ENCODE measurements at places on chromosomes 2 and 18.

- no peak for DNase-seq
These were observed 633.2 kb downstream of the FBXO15 start for GRCh38 chr18:73514449-73514848.

DNA sequence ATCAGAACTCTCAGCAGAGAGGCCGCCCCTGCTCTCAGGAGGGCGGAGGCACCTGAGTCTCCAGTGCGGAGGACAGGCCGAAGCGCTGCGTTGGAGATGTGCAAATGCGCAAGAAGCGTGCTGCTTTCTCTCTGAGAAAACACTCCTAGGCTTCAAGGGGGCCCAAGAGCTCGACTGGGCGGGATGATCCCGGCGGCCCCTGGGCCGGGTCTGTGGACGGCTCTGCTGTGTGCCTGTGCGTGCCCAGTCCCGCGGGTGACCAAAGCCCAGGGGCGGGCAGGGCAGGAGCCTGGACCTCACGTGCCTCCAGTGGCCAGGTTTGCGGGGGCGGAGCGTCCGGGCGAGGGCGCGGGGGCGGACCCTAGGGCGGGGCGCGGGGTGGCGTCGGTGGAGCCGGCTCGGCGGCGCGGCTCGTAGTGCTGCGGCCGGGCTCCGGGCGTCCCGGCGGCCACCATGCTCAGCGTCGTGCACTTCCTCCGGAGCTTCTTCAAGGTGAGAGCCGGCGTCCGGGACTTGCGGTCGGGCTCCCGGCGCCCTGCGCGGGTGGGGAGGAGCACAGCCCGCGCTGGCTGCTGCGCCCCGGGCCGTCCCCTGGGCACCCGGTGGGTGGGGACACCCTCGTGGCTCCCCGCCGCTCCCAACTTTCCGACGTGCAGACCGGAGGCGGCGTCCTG, at the start of gene ARHGEF4:
ARHGEF4 (plus strand) TSS at position 414 of the 674 bp plus-strand sequence; CDS start at position 454, 40 bp downstream.
- no peak for DNase-seq

DNA sequence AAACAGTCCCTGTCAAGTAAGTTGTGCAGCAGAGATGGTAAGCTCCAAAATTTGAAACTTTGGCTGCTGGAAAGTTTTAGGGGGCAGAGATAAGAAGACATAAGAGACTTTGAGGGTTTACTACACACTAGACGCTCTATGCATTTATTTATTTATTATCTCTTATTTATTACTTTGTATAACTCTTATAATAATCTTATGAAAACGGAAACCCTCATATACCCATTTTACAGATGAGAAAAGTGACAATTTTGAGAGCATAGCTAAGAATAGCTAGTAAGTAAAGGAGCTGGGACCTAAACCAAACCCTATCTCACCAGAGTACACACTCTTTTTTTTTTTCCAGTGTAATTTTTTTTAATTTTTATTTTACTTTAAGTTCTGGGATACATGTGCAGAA, 112.8 kb upstream of the PKDCC start:
- DNase-seq, result no peak

- DNase-seq, result no peak
These were observed 66.5 kb upstream of the FIGN start for GRCh38 chr2:163802284-163802683.

GRCh38 chr18:22473366-22473765, 55.7 kb upstream of the CTAGE1 start:
- no peak for DNase-seq

DNA sequence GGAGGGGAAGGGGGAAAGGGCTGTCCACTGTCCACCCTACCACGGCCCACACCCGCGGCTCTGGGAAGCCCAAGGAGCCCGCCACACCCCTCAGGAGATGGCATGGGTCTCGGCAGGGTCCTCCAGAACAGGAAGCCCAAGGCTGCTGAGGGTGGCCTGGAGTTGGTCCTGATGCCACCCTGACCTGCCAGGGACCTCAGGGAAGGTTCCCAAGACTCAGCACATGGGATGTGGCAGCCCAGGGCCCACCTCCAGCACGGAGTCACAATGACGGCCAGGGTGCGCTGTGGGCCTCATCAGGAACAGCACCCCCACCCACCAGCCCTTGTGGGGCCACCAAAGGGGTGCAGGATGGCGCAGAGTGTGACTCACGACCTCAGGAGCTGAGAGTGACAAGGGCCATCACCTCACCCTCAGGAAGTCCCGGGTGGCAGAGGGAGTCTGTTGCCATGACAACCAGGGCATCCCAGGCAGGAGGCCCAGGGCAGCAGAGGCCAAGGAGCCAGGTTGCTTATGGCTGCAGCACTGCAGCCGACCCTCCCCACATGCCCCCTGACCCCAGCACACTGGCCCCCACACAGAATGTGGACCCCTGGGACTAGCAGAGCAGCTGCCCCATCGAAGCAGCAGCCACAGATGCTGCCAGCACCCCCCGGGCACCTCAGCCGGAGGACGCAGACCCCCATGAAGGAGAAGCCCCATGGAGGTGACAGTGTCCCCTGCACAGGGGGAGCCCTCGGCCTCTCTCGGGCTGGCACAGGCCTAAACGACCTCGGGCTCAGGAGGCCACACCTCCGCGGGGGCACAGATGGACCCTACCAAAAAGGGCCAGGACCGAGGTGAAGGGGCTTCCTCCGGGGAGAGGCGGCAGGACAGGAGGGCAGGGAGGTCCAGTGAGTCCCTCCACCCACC, 34.3 kb downstream of the KIF1A start:
- DNase-seq, result no peak

DNA sequence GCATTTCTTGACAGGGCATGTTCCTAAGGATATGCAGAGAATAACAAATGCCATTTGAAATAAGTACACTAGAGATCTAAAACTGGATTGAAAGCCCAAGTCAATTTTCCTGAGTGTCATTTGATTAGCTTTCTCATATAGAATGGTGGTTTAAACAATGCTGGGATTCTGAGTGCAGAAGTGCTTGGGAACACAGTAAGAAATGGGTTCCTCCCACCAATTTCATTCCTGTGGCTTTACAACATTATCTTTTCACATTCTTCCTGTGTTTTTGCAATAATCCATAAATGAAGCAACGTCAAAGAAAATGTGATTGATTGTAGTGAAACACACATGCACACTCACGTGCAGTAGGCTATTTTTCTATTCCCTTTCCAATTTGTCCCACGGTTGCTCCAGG, 1858.4 kb upstream of the PIK3C3 start:
- DNase-seq, result no peak

Data from activated naive CD4-positive, alpha-beta T cell (primary cell).